ENCODE measurements at places on chromosomes 11 and 22.

DNA sequence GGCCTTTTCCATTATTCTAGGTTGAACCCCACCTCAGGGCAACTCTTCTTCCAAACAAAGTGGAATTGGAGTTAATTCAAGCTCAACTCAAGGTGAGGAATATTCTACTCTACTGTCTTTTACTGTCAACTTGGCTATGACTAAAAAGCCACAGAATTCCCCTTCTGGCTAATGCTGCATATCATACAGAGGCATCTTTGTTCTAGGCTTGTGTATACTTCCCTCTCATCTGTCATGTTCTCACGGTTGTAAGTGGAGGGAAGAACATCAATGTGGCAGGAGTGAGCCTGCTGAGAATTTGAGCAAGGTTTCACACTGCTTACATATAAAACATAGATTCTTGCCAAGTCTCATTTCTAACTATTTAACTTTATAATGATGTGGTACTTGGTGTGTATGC lies 921.4 kb upstream of the CNTN5 start:
- no peak for DNase-seq

DNA sequence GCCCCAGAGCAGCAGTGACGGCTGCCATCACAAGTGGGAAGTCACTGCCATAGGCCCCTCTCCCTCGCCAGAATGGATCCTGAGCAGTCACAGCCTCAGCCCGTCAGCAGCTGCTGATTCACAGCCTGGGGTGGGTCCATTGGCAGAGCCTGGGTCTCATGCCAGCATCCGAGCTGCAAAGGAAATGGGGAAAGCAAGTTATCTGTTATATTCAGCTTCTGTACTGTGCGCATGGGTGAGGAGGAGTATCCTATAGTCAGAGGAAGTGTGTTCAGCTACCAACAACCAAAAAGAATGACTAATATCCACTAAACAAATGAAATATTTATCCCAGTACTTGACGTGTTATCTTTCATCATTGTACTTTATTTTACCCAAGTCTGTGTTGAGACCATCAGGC lies 119.7 kb downstream of the RCN1 start:
- DNase-seq: no peak

GRCh38 chr22:39462443-39463221 lies 5.8 kb downstream of the MGAT3 start:
- peak; percentile 73 for DNase-seq

DNA sequence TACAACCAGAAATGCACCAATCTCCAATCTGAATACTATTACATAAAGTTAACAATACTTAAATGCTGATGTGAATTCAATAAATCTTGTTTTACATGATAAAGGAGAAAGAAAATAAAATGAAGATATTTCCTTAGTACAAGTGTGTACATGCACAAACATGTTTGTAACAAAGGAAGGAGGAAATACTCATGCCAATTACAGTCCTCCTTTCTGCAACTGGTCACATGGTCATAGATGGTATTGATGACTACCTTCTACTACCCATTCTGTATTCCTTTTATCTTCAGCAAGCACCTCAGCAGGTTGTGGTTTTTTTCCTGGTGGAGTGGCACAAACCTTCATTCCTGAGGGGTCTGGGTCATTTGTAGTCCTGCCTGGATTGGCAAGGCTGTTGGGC lies 214.2 kb upstream of the GUCY1A2 start:
- DNase-seq: no peak

GRCh38 chr11:78211565-78211964 lies 22.8 kb downstream of the USP35 start:
- DNase-seq: no peak

DNA sequence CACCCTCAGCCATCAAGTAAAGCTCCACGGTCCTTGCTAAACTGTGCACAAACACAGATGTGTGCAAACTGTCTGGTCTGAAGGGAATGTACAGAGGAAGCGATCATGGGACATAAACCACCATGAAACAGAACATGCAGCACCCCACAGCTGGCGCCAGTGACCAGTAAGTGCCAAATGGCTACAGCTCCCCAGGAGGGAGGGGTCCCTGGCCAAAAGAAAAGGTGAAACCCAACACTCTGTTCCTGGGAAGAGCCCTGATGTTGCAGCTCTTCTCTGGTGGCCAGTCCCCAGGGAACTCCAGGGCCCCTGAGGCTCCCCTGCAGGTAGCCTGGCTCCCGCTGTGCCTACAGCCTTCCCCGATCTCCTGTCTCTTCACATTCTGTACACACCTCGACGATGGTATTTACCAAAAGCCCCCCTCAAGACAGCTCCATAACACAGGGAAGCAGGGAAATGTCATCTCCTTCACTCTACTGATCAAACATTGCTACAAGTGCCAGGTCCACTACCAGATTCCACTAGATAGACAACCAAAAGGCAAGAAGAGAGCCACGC lies 2.9 kb downstream of the DGCR6L start:
- DNase-seq: no peak

DNA sequence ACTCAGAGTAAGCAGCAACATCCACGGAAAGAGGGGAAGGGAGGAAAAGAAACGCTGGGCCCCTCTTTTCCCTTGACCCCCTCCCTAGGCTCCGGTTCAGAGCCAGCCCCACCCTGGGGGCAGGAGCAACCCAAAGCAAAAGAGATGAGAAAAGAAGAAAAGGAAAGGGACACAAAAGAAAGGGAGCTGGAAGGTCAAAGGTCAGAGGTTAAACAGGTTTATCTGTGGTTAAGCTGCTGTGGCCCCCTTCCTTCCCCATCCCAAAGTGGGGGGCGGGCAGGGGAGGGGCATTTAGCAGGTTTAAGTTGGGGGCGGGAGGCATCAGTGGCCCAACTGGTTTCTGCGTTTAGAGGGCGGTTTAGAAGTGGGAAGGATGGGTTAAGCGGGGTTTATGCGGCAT lies 35.6 kb downstream of the SLC22A12 start:
- no peak for DNase-seq

- DNase-seq: no peak
Observed at GRCh38 chr11:78195917-78196560, 7.3 kb downstream of the USP35 start.

DNA sequence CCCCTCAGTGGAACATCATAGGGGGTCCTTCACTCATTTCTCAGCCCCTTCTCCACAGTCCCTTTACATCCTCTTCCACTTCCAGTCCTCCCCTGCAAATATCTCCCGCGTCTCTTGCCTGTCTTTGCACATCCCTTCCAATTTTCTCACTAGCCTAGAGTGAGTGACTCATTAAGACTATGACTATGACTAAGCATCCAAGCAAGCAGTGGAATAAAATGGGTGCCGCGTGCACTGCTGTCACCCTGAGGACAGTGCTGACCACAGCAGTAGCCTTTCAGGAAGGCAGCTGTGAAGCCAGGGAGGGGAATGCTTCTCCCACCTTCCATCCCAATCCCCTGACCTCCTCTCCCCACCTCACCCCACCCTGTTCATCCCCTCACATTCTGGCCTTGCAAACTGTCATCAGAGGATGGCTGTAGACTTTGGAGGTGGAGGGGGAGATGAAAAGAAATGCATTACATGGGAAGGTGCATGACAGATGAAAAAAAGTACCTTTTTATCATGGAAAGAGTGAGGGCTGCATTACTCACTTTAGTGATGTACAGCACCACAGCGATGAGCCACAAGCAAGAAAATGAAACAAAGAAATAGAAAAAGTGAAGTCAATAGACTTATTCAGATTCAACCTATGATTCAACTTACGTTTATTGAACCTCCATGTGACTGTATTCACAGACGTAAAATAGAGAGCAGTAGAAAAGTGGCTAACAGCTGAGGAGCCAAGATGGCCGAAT lies 948.2 kb downstream of the NTM start:
- no peak for DNase-seq

- peak; percentile 71 for DNase-seq
Observed at GRCh38 chr22:23762842-23763578, at the start of gene C22orf15. TSS of gene C22orf15 (plus strand) at chr22:23762990. CDS start at chr22:23763307, 317 bp downstream.

GRCh38 chr11:64757549-64758329 lies 2.0 kb downstream of the PYGM start:
- no peak for DNase-seq

DNA sequence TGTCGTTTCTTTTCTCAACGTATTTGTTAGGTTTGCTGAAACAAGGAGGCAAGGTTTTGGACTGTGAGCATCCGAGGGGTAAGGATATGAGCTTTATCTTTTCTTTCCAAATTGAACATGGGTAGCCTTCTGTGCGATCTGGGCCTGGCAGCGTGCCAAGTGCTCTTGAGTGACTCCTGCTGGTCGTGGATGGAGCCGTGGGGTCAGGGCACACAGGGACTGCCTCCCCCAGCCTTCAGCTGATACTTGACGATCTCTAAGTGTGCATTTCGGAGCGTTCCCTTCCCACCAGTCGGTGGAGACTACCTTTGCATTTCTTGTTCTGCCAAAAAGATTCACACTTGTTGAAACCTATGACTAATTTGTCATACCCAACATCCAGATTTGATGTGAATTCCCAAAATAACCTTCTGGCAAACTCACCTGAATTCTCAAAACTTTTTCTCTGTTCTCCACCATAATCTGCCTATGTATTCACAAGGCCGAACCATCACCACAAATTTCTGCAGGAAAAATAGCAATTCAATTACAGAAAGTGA lies 40.1 kb upstream of the CLMP start:
- DNase-seq: peak; percentile 74

DNA sequence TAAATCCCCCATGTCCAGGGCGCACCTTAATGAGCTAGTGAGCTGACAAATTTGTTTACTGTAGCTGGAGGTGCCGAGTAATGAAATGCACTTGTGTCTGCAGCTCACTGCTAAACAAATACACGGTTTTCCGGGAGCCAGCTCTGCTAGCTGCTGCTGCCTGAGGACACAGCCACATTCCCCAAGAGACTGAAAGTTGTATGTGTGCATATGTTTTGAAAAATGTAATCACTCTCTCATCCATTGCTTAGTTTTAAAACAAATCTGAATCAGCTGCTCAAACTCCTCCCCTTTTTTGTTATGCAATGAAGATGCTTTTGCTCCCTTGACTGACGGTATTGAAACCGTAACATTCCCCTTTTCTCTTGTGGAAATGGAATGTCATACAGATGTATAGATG lies 62.4 kb upstream of the NNMT start:
- no peak for DNase-seq

DNA sequence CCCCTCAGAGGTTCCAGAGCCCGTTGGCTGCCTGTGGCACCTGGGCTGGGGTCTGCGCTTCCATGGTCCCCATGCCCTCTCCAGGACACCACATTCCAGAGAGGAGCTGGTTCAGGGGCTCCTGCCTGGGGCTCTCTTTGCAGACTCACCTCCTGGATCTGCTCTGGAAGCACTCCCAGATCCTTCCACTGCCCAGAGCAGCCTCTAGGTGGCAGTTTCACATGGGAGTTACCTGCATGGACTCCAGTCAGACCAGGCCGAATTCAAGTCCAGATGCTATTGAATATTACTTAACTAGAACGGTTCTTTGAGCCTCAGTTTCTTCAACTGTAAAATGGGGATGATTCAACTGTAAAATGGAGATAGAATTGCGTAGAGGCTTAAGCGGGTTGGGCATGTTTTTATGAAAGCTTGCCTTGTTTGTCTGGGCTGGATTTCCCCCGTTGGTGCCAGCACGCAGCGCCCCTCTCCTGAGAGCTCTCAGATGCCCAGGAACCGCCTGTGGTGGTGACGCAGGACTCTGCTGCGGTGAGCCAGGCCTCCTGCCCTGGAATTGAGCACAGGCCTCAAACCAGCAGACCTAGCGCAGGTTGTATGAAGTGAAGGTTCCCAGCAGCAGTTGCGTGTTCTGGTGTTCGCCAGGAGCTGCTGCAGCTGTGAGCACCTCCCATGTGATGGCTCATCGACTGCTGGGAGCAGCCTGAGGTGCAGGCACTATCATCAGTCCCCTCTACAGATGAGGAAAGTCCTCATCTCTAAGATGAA lies 44.2 kb downstream of the LMO1 start:
- DNase-seq: peak; percentile 63

DNA sequence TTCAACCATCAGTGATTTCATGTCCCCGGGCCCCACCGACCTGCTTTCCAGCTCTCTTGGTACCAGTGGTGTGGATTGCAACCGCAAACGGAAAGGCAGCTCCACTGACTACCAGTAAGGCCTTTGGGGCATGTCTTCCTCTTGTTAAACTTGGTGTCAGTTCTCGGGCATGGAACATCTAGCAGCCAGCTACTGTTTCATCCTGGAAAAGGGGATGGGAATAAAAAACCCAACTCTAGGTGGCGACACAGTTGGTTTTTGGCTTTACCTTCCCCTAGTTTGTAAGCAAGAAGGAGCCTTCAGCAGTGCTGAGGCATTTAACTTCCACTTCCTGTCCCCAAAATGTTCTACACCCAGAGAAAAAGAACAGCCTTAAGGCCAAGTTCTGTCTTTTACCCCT lies 76.7 kb downstream of the BMAL1 start:
- peak; percentile 65 for DNase-seq

GRCh38 chr22:29753808-29754657 lies 12.8 kb downstream of the ZMAT5 start:
- no peak for DNase-seq

DNA sequence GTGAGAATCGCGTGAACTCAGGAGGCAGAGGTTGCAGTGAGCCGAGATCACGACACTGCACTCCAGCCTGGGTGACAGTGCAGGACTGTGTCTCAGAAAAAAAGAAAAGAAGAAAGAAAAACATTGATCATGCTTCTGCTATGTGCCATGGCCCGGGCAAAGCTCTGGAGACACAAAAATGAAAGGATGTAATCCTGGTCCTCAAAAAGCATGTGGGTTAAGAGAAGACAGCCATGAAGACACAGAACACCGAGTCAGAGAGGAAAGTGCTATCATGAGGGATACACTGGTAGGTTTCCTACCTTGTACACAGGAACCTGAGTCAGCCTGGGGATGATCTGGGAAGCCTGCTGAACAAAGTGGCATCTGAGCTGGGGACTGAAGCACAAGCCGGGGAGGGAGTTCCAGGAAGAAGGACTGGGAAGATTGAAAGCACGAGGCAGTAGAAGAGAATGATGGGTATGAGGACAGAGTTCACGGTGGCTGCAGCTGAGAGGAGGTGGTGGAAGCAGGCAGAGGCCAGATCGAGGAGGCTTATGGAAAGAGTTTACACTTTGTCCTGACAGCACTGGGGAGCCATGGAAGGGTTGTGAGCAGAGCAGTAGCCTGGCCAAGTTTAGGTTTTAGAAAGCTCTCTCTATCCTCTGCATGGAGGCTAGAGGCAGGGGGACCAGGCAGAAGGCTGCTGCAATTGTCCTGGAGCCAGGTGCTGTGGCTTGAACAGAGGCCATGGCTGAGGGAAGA lies 9.9 kb upstream of the MAFF start:
- no peak for DNase-seq

- DNase-seq: no peak
Observed at GRCh38 chr11:38274031-38274430, 1676.0 kb upstream of the RAG2 start.

DNA sequence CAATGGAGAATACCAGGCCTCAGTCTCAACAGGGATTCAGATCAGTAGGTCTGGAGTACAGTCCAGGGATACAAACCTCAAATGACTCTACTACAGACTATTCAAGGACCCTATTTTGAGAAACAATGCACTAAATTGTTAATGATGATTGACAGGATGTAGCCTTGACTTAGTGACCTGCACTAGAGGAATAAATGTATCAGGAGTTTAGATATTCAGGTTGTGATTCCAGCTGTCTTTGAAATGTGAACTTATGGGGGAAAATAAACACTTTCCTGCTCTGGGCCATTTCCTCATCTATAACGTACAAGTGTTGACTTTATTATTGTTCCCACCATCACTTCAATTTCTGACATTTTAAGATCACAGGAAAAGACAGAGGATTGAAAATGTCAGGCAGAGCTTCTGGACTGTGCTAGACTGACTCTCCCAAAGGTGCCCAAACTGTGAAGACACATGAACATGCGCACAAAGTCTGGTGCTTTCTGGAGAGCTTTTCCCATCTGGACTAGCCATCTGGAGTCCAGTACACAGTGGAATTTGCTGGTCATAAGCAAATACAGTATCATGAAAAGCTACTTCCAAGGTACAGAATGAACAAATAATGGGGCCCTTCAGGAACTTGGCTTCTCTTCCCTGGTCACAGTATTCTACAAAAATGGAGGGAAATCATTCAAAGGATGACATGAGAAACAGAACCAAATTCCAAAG lies 110.4 kb downstream of the USP35 start:
- DNase-seq: no peak

All from Karpas-422 (cell line).